ENCODE measurements at places on chromosomes 2 and 18. TPM values are rescaled to one million over a fixed set of nuclear protein-coding genes. Genes with fewer than 3 reads are reported as not detected.

GRCh38 chr2:127174136-127174535 is 46.0 kb downstream of the CYP27C1 start:
- peak; percentile 39 for DNase-seq

DNA sequence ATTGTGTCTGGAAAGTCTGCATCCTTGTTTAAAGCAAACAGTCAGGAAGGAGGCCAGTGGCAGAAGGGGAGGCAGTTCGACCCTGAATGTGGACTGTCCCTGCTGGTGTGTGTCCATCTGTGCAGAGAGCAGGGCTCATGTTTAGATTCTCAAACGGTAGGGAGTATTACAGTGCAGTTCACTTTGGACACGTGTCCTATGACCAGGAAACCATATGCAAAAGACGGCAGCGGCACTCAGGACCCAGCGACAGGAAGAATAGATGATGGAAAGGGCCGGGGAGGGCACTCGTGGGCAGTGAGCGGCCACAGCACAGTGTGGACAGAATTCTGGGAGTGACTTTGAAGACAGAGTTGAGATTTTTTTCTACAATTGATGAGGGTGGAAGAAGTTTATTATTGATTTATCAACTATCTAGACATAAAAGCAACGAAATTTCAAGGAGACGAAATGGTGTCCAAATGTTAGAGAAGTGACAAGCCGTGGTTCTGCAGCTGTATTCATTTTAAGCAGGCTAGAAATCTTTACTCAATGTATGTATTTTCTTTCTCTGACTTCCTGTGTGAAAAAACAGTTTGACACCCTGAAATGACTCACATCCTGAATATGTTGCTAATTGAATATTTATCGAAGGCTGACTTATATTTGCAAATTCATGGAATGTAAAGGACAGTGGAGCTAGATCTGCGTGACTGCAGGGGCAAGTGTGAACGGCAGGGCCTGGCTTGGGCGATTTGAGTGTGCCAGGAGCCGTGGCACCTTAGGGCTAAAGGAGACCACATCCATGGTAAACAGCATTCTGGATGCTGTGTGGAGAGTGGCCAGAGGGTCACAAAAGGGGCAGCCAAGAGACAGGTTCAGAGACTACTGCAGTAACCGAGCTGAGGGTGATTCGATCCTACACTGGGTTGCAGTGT is 214.2 kb downstream of the PTGR3 start:
- no peak for DNase-seq

DNA sequence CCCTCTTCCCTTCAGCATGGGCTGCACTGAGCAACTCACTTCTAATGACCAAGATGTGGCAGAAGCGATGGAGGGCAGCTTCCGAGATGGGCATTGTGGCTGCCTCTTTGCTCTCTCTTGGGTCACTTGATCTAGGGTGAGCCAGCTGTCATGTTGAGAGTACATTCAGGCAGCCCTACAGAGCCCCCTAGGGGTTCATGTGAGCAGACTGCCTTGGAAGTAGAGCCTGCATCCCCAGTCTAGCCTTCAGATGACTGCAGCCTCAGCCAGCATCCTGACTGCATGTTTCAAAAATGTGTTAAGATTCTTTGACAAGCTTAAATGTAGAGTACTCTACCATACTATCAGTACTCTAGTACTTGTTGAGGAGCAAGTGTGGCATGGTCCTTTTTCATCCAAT is 143.9 kb downstream of the NCK2 start:
- peak; percentile 45 for DNase-seq

MOGAT1 gene
- total RNA-seq, result not detected

DNA sequence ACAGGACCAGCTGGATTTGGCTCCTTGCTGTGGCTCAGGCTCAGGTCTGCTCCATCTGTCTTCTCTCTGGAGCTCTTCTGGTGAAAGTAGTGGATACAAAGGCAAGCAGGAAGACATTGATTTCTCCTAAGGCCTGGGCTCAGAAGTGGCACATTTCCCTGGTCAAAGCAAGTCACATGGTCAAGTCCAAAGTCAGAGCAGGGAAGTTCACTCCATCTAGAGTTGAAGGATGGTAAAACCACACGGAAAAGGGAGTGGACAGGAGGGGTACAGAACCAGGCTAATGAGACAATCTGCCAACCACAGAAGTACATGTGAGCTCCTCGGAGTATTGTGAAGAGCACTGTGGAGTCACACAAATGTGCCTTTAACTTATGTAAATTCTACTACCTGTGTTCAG is 66.1 kb downstream of the MARCO start:
- peak; percentile 51 for DNase-seq

GAL3ST2 gene
- total RNA-seq, result not detected

GRCh38 chr2:48412443-48413250 is 117.3 kb upstream of the STON1 start:
- DNase-seq, result no peak

GRCh38 chr2:128580988-128581848 is 262.6 kb upstream of the HS6ST1 start:
- DNase-seq, result no peak

DNA sequence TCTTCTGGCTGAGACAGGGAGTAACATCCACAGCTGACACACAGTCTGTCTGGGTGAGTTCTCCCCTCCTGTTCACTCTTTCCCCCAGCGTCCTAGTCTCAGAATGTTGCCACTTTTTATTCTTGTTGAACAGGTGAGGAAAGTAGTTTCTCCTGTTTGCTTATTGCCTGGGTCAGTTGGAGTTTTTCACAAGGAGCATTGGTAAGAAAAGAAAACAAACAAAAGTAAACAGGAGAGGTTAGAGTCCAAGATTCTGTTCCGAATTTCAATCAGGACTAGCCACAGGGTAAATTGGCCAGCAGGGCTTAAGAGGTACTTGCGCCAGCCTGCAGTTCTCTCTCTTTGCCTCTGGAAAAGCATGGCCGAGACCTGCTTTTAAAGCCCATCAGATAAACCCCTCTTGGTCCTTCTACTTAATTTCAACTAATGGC is 255.0 kb upstream of the EPAS1 start:
- DNase-seq, result no peak

SPC25 gene
- total RNA-seq, result 13.9 TPM

LYPD1 gene
- 28.8 TPM for total RNA-seq

- DNase-seq, result no peak
These were observed 40.8 kb downstream of the AGPS start for GRCh38 chr2:177433402-177433801.

DNA sequence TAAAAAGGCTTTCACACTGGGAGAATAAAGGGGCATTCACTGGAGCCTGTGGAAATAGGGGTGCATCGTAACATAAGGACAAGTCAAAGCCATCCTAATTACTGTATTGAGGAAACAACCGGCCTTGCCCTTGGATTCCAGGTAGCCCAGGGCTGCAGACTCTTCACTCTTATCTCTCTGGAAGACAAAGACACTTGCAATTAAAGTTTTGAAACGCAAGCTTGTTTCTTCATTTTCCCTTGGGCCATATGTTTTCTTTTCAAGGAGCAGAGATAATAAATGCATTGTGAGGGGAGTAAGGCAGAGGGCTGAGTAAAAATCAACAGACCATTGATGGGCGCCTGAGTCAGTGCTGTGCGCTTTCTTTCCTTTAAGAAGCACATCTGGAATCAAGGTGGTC is 11.5 kb downstream of the TNFRSF11A start:
- DNase-seq, result peak; percentile 90

- peak; percentile 52 for DNase-seq
These were observed 19.4 kb downstream of the RRM2 start for GRCh38 chr2:10141736-10142639.

AOX1 gene
- 0.61 TPM for total RNA-seq

- no peak for DNase-seq
These were observed 136.5 kb downstream of the NYAP2 start for GRCh38 chr2:225536036-225536435.

PLA2R1 gene
- 0.11 TPM for total RNA-seq

SANBR gene
- 9.4 TPM for total RNA-seq

CRYBA2 gene
- not detected for total RNA-seq

DNA sequence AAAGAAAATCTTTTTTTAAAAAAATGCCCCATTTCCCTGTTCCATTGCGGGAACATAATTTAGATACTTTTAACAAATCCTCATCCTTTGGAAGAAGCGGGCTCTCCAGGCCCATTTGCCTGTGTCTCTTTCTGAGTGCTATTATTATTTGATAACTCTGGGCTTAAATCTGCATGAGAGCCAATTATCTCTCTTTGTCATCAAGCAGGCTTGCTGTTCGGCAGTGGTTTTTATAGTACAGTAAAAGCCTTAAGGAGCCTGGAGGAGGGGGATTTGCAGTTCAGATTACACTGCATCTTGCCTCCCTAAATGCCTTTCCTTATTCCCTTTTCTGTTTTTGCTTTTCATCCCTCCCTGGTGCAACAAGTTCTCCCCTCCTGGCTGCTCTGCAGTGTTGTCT is 50.6 kb downstream of the CELF4 start:
- no peak for DNase-seq

- DNase-seq, result no peak
These were observed 42.7 kb downstream of the MAP3K20 start for GRCh38 chr2:173118395-173118794.

GRCh38 chr18:35282353-35282752 is 7.7 kb downstream of the ZSCAN30 start:
- no peak for DNase-seq

DNA sequence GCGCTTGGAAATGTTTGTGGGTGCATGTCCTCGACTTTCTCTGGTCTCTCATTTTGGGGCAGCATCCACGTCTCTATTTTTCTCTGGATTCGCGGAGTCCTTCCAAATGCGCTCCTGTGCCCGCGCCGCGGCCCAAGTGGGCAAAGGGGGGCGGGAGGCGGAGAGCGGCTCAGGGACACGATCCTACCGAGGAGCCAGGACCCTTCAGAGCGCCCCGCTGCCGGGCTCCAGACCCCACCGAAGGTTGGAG is 990 bp downstream of the EPAS1 start:
- no peak for DNase-seq

DNA sequence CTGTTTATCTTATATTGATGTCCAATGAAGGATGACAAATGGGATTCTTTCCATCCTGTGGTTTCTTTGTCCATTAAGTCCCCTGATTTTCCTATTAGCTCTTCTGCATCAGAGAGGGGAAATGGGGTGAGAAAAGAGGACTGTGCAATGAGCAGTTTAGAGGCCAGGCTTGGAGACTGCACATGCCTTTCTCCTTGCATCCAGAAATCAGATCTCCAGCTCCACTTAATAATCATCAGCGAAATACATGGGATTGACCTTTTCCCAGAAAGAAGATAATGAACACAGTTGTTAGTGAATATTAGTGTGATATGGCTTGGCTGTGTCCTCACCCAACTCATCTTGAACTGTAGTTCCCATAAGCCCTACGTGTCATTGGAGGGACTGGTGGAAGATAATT is 697.4 kb downstream of the CBLN2 start:
- no peak for DNase-seq

- DNase-seq, result no peak
These were observed 33.3 kb upstream of the LGALSL start for GRCh38 chr2:64420677-64421076.

DNA sequence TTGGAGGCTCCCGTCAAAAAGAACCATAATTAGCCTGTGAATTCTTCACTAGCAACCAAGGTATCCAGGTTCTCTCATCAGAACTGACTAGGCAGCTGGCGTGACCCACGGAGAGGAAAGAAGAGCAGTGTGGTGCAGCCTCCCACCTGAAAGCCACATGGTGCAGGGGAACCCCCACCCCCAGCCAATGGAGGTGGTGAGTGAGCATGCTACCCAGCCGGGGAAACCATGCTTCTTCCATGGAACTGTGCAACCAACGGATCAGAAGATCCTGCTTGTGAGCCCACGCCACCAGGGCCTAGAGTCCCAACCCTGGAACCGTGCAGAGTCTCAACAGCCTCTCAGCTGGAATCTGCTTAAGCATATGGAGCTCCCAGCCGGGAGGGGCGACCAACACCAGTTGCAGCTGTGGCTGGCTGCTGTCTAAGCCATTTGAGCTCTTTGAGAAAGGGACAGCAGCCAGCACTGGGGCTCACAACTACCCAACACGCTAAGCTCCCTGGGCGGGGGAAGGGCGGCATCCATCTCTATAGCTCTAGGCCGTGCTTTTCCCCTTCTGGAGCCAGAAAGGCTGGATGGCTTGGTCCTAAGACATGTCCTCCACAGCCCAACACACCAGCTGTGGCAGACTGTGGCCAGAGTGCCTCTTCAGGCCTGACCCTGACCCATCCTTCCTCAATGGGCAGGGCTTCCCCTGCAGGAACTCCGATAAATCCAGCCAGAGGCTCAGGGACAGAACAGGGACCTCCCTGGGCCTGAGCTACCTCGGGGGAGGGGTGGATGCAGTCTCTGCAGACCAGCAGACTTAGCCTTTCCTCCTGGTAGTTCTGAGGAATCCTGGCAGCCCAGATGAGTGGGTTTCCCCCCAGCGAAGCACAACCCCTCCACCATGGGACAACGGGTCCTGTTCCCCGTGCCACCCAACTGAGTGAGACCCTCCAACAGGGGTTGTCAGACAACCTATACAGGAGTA is 151.4 kb upstream of the NXPH2 start:
- DNase-seq, result no peak

DNA sequence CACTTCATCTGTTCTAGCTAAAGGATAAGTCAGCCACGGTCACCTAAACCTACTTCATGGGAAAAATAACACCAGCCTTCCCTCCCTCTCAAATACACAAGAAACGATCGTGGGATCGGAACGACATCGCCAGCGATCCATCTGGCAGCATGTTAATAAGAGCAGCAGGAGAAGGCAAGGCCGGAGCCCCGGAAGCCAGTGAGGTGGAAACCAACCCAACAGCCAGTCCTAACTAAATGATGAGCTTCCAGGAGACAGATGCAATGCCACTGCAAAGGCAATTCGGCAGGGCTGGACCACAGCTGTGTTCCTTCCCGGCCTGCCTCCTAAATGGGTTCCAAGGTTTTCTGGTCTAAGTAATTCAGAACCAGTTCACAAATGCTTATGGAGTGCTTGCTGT is 117.5 kb downstream of the TMEM163 start:
- no peak for DNase-seq

GRCh38 chr18:79991494-79991893 is 3.1 kb upstream of the TXNL4A start:
- no peak for DNase-seq

- no peak for DNase-seq
These were observed 678.0 kb upstream of the ZEB2 start for GRCh38 chr2:145197944-145198343.
